Left renal cortex interstitium (tissue), 4 donors: ENCODE measurements at places on chromosomes 6 and 20.

DNA sequence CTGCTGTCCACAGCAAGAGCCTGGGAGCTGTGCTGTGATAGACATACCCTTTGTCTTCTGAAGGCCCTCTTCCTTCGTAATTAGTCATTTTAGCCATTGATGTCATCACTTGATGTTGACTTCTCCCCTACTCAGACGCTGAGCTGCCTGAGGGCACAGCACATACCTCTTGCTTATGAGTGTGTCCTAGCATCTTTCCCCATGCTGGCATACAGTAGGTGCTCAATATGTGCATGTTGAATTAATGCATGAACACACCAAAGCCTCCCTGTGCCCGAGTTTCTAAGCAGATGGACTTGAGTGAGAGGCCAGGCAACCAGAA lies 35.8 kb upstream of the FAM83D start:
- DNase-seq = no peak

DNA sequence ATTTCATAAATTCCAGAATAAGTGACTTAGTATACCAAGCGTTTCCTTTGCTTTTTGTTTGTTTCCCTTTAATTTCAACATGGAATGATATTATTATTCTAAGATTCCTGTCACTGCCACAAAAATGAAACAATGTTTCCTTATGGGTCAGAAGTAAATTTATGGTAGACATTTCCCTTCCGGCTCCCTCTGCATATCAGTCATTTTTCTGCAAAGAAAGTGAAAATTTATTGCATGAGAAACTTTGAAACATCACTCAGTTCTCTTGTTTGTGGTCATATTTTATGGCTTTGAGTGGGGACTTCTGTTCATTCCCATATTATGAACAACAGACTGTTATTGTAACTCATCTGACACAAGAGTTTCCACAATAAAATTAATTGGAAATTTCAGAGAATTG lies 97.8 kb downstream of the NKAIN2 start:
- DNase-seq = no peak

DNA sequence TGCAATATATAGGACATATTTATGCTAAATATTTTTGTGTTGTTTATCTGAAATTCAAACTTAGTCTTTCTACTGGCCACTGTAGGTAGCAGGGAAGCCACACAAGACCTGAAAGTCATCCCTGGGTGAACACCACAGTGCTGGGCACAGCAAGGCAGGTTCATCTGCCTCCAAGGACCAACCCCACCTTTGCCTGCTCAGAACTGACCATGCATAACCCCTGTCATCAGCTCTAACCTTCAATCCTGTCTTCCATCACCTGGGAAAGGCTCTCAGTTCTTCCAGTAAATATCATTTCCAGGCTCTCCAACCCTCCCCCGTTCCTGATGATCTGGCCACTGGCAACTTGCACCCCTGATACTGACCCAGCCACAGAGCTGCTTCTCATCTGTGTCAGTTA lies 32.7 kb upstream of the CST7 start:
- DNase-seq = no peak

- no peak for DNase-seq
Measured at GRCh38 chr6:117298941-117299340, 33.6 kb downstream of the VGLL2 start.

GRCh38 chr20:3653921-3654320 lies 9.3 kb downstream of the GFRA4 start:
- DNase-seq = no peak

GRCh38 chr20:62721511-62722370 lies 13.1 kb downstream of the NTSR1 start:
- DNase-seq = no peak

GRCh38 chr20:47392015-47392720 lies 35.7 kb upstream of the ZMYND8 start:
- no peak for DNase-seq

DNA sequence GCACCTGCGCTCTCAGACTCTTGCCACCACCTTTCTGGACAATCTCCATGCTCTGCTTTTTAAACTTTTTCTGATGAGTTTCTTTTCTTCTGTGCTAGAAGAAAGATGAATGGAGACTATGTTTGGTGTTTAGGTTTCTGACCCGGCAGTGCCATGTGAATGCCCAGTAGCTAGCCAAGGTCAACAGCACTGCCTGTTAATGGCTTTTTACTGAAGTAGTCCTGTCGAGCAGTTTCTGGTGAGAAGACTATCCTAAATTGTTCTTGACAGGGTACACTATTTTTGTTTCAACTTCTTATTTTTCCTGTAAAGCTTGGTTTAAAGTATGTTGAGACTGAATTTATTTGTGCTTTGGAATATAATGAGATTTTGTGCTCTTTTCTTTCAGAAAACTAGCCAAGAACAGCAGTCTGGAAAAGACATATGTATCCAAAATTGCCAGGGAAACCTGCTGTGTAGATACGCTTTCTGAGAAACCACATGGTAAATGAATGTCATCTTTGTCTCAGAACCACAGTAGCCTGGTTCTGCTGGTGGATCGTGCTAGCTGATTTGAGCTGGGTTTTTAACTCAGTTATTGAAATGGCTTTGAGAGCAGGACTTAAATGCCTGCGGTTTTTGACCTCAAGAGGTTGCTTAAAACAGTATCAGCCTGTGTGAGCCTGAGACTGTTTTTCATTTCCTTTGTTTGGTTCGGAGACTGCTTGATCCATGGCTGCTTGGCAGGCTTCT lies 48.1 kb downstream of the KCNS1 start:
- DNase-seq = no peak

GRCh38 chr6:63923139-63923739 lies 287.6 kb downstream of the PHF3 start:
- no peak for DNase-seq

GRCh38 chr6:160088069-160088783 lies 33.4 kb upstream of the SLC22A1 start:
- DNase-seq = no peak

DNA sequence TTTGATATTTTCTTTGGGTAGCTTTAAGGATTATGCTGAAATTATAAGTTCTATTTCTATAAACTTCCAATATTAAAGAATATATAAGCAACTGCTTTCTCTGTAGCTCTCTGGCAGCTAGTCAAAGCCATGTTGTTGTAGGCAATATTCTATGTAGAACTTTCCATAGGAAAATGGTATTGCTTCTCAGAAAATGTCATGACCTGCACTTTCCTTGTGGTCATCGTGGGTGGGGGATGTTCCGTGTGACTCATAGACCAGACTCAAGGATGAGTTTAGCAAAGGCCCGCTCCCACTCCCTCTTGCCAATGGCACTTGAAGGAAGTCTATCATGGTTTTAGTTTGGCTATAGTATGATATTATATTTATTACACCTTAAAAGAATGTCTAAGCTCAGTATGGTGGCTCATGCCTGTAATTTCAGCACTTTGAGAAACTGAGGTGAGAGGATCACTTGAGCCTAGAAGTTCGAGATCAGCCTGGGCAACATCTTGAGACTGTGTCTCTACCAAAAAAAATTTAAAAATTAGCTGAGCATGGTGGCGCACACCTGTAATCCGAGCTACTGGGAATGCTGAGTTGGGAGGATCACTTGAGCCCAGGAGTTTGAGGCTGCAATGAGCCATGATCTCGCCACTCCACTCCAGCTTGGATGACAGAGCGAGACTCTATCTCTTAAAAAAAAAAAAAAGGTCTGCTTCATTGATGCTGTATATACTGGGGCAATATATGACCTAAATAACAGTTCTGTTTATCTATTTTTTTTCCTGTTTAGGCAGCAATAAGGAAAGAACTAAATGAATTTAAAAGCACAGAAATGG lies 36.6 kb upstream of the LTV1 start:
- no peak for DNase-seq

DNA sequence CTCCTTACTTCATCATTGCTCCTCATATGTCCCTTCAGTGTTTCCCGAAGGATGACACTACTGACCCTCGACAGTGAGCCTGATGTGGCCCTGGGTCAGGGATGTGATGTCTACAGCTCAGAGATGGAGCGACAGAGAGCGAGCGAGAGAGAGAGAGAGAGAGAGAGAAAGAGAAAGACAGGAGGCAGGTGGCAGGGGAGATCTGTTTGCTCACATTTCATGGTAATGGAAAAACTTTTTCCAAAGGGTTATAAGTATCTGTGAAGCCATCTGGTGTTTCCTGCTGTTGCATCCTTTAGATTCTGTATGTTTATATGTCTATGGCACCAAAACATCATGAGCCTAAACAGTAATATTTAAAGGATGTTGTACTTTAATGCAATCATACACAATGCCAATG lies 77.2 kb downstream of the PPP1R3G start:
- DNase-seq = no peak

DNA sequence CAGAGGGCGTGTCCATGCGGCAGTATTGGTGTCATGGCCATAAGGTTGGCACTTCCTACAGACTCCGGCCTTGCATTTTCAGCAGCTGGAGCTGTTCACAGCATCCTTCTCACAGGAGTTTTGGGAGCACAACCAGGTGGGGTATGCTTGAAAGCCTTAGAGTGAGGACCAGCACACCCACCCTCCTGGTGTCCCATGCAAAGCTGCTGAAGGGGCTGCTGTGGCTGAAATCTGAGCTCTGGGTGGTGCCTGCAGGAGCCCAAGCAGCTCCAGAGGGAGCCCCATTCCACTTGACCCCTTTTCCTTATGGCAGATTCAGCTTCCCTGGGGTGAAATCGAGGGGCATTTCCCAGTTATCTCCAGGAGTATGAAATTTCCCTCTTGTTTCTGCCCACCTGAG lies 74.0 kb upstream of the BHLHE23 start:
- no peak for DNase-seq

DNA sequence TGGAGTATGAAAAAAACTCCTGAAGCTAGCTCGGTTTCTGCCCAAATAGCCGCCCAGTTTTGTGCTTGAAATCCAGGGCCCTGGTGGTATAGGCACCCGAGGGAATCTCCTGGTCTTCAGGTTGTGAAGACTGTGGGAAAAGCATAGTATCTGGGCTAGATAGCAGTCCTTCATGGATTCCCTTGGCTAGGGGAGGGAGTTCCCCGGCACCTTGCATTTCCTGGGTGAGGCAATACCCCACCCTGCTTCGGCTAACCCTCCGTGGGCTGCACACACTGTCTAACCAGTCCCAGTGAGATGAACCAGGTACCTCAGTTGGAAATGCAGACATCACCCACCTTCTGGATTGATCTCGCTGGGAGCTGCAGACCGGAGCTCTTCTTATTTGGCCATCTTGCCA lies 184.5 kb upstream of the SLC35B3 start:
- DNase-seq = no peak

DNA sequence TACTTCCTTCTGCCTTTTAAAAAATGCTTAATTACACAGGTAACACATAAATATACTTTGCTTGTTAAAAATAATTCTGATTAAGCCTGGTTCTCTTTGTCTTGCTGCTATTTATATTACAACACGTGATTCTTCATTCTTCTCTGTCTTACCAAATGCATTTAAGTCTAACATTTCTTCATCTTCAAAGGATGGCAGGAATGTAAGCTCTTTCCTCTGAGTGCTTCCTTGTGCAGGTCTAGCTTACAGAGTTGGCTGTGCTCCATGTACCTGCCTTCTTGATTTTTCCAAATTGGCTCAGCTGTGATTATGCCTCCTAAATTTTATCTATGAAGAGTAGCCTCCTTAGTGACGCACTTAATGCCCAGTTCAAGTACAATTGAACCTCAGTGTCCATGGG lies 44.4 kb downstream of the RNF144B start:
- no peak for DNase-seq

GRCh38 chr6:157787080-157787479 lies 36.0 kb upstream of the SNX9 start:
- no peak for DNase-seq

- no peak for DNase-seq
Measured at GRCh38 chr6:128179876-128180438, 279.1 kb upstream of the THEMIS start.

GRCh38 chr20:58647796-58648501 lies 3.1 kb upstream of the STX16 start:
- no peak for DNase-seq

- no peak for DNase-seq
Measured at GRCh38 chr20:1943275-1944002, 48.2 kb downstream of the SIRPA start.

- DNase-seq = peak; percentile 10
Measured at GRCh38 chr6:136467186-136467585, 83.0 kb downstream of the MAP7 start.

DNA sequence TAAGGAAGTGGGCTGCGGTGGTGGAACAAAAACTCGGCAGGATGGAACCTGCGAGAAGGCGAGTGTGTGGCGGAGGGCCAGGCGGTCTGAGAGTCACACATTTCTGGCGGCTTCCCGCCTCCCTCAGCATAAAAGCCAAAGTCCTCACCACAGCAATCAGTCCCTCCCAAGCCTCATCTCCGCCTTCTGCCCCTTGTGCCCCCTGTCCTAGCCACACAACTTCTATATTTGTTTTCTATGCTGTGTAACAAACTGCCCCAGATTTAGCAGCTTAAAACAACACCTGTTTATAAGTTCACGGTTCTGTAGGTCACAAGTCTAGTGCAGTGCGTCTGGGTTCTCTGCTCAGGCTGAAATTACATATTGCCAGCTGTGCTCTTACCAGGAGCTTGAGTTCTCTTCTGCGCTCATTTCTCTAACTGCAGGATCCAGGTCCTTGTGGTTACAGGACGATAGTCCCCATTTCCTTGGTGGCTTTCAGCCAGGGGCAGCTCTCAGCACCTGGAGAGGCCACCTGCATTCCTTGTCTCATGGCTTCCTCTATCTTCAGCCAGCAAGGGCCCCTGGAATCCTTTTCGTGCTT lies 11.7 kb upstream of the SPO11 start:
- DNase-seq = no peak

- no peak for DNase-seq
Measured at GRCh38 chr20:49821870-49822331, 9.3 kb downstream of the SLC9A8 start.

GRCh38 chr6:49333345-49334125 lies 129.5 kb downstream of the MMUT start:
- DNase-seq = no peak

DNA sequence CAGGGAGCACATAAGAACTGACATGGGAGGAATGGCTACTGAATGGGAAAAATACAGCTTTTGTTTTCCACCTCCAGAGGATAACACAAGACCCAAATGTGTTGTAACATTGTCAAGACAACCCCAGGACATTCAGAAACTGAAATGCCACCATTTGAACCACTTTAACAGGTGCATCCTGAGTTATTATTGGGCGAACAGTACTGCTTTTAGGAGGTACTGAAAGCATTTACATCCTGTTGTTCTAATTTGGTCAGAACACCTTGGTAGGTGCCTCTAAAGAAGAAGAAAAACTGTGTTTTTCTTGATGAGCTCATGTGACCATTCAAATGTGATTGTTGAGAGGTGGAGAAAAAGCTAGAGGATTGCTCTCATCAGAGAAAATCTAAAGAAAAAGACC lies 6.4 kb upstream of the TXNDC5 start:
- no peak for DNase-seq

GRCh38 chr20:36865861-36866149 lies 10.1 kb upstream of the TLDC2 start:
- DNase-seq = no peak

GRCh38 chr6:52588087-52588709 lies 11.3 kb upstream of the TRAM2 start:
- DNase-seq = no peak

GRCh38 chr6:85403331-85404015 lies 46.4 kb upstream of the NT5E start:
- DNase-seq = no peak
